Right ventricle myocardium superior (tissue), 1 donor: ENCODE measurements at places on chromosomes 12 and 14. TPM values are rescaled to one million over a fixed set of nuclear protein-coding genes. Genes with fewer than 3 reads are reported as not detected.

DNA sequence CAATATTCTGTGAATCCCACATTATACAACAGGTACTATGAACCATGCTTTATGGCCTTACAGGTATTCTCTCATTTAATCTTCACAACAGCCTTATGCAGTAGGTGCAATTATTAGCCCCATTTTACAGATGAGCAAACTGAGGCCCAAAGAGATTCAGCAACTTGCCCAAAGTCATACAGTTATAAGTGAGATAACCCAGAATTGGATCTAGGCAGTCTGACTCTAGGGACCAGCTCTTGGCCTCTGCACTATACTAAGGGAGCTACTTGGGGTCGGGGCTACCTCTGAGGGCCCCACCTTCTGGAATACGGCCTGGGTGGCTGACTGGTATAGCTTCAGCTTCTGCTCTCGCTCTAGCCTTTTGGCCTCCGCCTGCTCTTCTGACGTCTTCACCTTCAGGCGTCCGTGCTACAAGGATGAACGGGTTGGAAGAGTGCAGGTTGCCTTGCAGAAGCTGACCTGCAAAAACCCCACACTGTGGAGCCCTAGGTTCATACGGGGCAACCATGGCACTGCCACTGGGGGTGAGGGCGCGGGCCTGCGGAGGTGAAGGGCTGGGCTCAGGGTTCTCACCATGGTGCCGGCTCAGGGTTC is 762 bp downstream of the RABGGTA start:
- DNase-seq: no peak

GRCh38 chr12:8852119-8852518 is 29.7 kb downstream of the A2ML1 start:
- DNase-seq: no peak

- DNase-seq: no peak
Observed at GRCh38 chr14:102565959-102566358, 26.5 kb upstream of the RCOR1 start.

DNA sequence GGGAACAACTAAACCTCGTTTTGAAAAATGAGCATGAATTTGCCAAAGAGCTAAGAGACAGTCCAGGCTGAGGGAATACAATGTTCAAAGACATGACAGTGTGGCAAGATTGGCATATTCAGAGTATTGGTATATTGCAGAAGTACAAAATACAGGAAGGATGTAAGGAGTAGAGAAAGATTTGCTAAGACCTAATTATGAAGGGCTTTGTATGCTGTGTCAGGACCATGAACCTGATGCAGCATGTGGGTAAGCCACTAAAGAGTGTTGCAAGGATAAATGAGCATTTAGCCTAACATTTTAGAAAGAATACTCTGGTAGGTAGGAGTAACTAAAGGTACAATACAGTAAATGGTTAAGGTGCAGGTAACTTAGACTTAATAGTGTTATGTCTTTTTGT is 65.1 kb downstream of the KTN1 start:
- DNase-seq: no peak

- DNase-seq: no peak
Observed at GRCh38 chr14:47278233-47278842, 397.1 kb downstream of the MDGA2 start.

Gene IL26
- total RNA-seq: not detected

- no peak for DNase-seq
Observed at GRCh38 chr12:115872212-115872611, 405.3 kb downstream of the MED13L start.

- DNase-seq: no peak
Observed at GRCh38 chr12:71447691-71448132, 8.1 kb downstream of the LGR5 start.

Gene CTSG
- total RNA-seq: 2.4 TPM

Gene PPP1R1A
- total RNA-seq: 192 TPM

DNA sequence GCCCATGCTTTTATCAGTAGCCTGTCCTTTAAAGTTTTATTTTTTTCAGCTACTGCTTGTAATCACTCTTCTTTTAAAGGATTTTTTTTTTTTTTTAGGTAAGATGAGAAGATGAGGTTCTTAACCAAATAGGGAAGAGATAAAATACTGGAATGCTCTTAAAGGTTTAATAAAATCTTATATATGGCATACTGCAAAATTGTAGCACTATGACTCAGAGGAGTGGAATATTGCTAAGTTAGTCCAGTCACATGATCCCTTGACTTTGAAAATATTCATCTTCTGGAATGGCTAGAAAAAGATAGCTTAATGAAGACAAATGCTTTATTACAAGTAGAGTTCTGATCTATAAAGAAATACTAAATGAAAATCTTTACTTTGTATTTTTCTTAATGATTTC is 116.6 kb downstream of the NAV3 start:
- no peak for DNase-seq

GRCh38 chr12:62893276-62893675 is 41.7 kb downstream of the PPM1H start:
- DNase-seq: no peak

Gene STON2
- total RNA-seq: 12.0 TPM

- DNase-seq: no peak
Observed at GRCh38 chr14:66495218-66496098, 9.3 kb downstream of the CCDC196 start.

GRCh38 chr12:84653482-84653881 is 259.1 kb downstream of the SLC6A15 start:
- DNase-seq: no peak

DNA sequence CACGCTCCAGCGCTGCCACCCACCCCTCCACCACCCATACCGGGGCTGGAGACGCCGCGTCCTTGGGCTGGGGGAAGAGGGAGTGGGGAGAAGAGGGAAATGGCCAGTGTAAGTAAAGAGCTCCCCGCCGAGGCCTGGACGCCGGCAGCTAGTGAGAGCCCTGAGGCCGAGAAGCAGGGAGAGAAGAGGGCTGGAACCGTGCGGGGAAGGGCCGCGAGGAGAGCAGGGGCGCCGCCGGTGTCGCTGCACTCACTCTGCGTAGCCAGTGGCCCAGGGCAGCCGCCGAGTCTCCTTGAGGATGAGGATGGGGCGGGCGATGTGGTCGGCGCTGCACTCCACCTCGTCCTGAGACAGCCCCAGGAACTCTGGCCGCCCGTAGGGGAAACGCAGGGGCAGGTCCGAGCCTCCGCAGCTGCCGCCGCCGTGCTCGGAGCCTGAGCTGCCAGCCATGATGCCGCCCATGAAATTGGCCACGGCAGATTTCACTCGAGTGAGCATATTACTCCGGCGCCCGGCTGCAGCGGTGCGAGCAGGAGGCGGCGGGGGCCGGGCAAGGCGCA is 631 bp downstream of the PPM1H start:
- peak; percentile 70 for DNase-seq

Gene ACAD10
- total RNA-seq: 29.5 TPM

GRCh38 chr14:90109858-90110257 is 48.1 kb downstream of the KCNK13 start:
- no peak for DNase-seq
